ENCODE measurements at places on chromosomes 5 and 9.

- no peak for DNase-seq
Measured at GRCh38 chr5:157285310-157286035, 19.6 kb downstream of the CYFIP2 start.

- no peak for DNase-seq
Measured at GRCh38 chr9:79384091-79384490, 187.7 kb upstream of the TLE4 start.

DNA sequence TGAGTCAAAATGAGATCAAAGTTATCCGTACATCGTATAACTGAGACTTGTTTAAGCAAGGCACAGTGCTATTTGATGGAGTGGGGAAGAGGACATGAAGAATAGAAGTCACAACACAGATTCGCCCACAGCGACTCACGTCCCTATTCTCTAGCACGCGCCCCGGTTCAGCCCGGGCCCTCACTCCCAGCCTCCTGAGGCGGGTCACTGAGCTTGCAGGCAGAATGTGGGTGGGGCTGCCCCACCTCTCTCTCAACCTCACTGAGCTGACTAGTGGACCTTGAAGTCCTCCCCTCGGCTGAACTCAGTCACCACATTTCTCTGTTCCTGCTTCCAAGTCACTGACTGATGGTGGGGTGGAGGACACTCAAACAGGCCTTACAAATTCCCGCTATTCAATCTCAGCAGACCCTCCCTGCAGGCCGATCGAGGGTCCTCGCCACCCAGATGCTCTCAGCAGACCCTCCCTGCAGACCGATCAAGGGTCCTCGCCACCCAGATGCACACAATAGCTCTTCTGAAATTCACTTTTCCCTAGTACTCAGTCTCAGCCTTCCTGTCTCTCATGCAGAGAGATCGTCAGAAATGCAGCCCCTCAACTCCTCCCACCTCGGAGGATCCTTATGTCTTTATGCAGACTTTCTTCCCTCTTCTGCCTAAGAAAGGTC is 12.9 kb downstream of the GLDC start:
- no peak for DNase-seq

- no peak for DNase-seq
Measured at GRCh38 chr9:84970432-84970831, 300.9 kb downstream of the NTRK2 start.

- no peak for DNase-seq
Measured at GRCh38 chr5:135211083-135211790, 177.2 kb upstream of the PITX1 start.

GRCh38 chr9:113352411-113352810 is 3.1 kb downstream of the BSPRY start:
- no peak for DNase-seq

- no peak for DNase-seq
Measured at GRCh38 chr5:149002761-149003689, 59.8 kb downstream of the SH3TC2 start.

DNA sequence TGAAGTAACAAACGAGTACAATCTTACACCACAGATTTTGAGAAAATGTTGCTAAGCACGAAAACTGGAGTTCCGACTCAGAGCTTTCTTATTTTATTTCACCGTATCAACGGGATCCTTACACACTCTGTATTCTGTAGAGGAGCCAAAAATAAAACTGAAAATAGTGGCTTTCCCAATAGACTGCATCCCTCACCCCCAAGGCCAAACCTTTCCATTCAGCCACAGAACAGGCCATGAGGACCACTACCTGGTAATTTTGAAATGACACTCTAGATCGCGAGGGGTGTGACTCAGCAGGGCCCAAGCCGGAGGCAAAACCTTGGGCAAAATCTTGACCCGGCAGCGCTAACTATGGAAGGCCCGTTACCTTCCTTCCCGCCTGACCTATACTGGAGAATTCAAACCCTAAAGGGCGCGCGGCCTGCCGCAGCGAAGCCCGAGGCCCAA is 432 bp downstream of the HSPA9 start:
- DNase-seq: peak; percentile 19

- no peak for DNase-seq
Measured at GRCh38 chr5:132889501-132889900, 16.0 kb downstream of the LEAP2 start.

GRCh38 chr5:165775111-165775510 is 2269.7 kb downstream of the MAT2B start:
- DNase-seq: no peak

GRCh38 chr9:107942291-107942690 is 452.7 kb upstream of the KLF4 start:
- no peak for DNase-seq

GRCh38 chr9:91119142-91119541 is 242.6 kb downstream of the AUH start:
- DNase-seq: no peak

DNA sequence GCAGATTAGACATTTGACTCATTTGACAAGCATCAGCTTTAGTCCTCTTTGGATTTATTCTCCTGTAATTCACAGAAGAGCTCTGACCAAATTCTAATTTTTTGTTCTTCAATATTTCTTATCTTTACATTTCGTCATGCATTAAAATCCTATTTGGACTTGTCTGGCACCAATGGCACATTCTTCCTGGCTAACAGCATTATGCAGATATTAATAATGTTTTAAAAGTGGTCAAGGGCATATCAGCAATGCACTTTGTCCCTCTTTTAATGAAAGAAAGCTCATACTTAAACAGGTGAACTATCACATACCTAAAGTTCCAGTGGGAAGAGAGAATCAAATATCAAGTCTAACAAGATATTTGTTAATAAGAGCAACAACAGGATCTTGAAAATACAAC is 270.4 kb downstream of the ARL15 start:
- DNase-seq: no peak

DNA sequence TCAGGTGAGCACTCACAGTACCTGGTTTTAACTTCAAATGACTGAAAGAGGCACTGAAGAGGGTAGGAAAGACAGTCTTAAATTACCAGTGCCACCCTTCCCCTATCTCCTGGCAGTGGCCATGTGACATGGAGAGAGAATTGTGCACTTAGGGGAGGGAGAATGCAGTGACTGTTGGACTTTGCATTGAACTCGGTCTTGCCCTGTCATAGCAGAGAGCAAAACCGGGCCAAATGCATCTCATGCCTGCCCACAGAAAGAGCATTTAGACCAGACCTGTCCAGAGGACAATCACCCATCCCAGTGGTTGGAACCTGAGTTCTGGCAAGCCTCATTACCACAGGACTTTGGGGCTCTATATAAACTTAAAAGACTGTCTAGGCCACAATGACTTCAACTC is 211.8 kb upstream of the SH3GL2 start:
- no peak for DNase-seq

- no peak for DNase-seq
Measured at GRCh38 chr5:151295791-151296477, 7.6 kb downstream of the SLC36A3 start.

- DNase-seq: no peak
Measured at GRCh38 chr9:107060062-107060461, 197.1 kb downstream of the ZNF462 start.

DNA sequence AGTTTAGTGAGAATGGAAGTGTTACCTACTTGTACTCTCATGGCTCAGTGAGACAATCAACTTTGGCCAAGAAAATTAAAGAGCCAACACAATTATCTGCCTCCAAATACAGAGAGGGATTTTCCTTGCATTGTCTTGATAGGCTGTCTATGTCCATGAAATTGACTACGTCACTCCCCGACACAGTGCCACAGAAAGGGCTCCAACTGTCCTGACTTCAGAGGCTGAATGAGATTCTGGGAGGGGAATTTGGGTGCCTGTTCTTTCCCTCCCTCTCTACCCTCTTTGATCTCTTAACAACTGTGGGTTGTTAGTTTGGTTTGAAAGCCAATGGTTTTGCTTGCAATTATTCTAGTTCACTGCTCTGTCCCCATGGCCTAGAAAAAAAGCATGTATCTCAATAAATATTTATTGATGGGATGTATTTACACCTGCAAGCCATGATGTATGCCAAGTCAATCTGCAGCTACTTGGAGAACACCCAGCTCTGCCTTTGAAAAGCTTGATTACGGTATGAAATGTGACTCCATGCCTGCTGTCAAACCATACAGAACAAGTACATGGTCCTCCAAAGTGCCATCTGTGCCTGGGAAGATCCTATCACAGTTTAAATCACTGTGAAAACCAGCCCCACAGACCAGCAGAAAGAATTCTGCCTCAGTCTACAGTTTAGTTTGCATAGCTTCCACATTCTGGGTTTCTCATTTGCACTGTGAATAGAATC is 37.3 kb downstream of the CAPSL start:
- no peak for DNase-seq

- DNase-seq: no peak
Measured at GRCh38 chr9:110156902-110157301, 51.1 kb downstream of the C9orf152 start.

DNA sequence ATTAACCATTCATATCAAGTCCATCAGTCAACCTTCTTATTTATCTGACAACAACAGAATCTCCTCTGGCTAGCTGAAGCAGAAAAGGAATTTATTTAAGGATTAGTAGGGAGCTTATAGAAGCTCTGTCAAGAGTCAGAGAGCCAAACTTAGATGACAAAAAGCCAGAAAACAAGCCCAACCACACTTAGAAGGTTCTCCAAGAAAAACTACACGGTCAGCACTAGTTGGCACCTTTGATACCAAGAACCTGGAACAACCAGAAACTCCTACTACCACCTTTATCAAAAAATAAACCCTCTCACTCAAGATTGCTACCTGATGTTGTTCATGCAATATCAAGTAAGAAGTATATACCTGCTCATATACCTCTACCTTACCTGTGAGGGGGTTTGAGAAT is 36.9 kb downstream of the RANBP6 start:
- DNase-seq: no peak

GRCh38 chr5:54018438-54018837 is 291.9 kb downstream of the ARL15 start:
- no peak for DNase-seq

DNA sequence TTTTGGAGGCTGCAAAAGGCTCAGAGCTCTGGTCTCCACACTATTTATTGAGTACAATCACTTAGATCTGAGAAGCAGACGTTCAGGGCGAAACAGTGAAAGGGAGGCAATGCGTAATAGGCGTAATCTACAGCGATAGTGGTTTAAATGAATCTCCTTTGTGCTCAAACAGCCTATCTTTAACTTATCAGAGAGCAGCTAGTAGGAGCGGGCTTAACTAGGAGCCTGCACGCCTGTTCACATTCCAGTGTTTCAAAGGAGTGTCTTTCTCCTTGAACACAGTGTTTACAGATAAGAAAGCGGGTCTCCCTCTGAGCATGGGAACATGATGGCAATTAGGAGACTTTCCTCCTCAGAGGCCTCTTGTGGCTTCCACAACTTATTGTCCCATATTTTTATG is 49.4 kb downstream of the AP3B1 start:
- DNase-seq: no peak

GRCh38 chr9:21357479-21358460 is 7.1 kb upstream of the IFNA6 start:
- DNase-seq: no peak

DNA sequence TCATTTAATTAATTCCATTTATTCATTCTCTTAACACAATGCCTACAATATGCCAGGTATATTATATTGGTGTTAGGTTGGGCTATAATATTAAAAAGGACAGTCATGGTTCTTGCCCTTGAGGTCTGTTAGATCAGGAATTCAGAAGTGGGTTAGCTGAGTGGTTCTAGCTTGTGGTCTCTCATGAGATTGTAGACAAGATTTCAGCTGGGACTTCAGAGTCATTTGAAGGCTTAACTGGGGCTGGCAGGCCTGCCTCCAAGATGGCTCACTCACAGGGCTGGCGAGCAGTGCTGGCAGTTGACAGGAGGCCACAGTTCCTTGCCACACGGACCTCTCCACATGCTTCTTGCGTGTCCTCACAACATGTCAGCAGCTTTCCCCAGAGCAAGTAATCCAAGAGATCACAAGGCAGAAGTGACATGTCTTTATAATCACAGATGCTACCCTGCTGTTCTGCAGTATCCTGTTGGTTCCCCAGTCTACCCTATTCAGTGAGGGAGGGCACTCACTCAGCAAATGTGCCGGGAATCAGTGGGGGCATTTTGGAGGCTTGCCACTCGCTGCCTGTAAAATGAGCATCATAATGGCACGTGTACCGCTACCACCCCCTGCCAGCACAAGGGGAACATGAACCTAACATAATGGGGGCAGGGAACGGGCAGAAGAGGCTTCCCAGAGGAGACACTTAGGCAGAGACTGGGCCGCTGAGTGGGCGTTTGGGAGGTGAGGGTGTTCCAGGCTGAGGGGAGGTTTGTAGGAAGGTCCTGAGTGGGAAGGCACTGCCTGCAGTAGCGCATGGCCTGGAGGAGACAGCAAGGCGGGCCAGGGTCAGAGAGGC is 70.0 kb downstream of the EXOSC2 start:
- no peak for DNase-seq

DNA sequence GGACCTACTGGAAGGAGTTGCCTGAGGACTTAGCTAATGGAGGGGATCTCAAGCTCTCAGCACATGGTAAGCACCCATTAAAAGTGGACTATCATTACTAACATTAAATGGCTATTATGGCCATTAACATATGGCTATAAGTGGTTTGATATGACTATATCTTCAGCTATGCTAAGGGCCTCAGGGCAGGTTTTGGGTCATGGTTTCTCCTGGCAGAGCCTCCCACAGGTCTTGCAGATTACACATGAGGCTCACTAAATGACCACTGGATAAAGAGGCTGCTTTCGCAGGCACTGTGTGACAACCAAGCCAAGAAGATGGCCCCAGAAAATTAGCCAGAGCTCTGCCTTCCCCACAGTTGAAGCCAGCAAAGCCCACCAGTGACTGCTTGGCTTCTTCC is 15.4 kb downstream of the CCNJL start:
- no peak for DNase-seq

- no peak for DNase-seq
Measured at GRCh38 chr5:160021831-160022446, 13.0 kb downstream of the TTC1 start.

- no peak for DNase-seq
Measured at GRCh38 chr9:127753622-127754021, 18.5 kb upstream of the TOR2A start.

Data from 8988T (cell line).